Fibroblast of lung (primary cell): ENCODE measurements at places on chromosomes 16 and 17. TPM values are rescaled to one million over a fixed set of nuclear protein-coding genes. Genes with fewer than 3 reads are reported as not detected.

- DNase-seq, result no peak
Measured at GRCh38 chr16:87487361-87487924, 5.4 kb downstream of the ZCCHC14 start.

TPPP3 gene
- polyA plus RNA-seq, result 2.9 and 6.5 TPM in 2 replicates

GRCh38 chr17:37744961-37745800 is at the start of gene HNF1B:
HNF1B (minus strand) TSS chr17:37745059; CDS start chr17:37744884, 175 bp downstream.
- no peak for DNase-seq

DNA sequence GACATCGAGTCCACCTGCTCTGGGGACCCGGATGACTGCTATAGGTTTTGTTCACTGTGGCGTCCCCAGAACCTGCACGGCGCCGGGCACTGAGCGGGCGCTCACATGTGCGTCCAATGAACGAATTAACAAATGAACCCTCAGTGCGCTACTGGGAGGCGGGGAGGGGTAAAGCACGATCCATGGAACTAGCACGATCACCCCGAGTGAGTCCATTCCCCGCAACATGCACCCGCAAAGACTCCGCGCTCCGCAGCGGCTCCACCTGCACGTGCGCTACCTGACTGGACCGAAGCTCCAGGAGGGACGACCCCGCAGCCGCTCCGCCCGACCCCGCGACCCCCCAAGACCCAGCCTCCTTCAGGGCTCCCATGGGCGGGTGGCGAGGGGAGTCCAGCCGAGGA is 491 bp downstream of the TRAP1 start:
- peak; percentile 14 for DNase-seq

DNA sequence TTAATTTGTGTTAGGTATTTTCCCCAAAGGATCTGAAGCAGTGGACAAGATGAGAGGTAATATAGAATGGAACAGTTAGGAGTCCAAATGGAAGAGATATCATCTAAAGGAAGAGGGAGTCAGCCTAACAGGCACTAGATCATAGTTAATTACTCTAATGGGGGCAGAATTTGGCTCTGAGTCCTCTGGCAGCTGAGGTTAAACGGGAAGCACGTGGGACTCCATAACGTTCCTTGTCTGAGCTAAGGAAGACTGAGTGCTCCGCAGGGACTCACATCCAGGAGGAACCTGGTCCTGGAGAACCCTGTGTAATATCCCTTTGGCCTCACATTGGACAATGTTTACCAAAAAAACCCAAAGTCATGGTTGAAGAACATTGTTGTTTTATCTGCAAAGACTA is 46.6 kb upstream of the TEX2 start:
- no peak for DNase-seq

DNA sequence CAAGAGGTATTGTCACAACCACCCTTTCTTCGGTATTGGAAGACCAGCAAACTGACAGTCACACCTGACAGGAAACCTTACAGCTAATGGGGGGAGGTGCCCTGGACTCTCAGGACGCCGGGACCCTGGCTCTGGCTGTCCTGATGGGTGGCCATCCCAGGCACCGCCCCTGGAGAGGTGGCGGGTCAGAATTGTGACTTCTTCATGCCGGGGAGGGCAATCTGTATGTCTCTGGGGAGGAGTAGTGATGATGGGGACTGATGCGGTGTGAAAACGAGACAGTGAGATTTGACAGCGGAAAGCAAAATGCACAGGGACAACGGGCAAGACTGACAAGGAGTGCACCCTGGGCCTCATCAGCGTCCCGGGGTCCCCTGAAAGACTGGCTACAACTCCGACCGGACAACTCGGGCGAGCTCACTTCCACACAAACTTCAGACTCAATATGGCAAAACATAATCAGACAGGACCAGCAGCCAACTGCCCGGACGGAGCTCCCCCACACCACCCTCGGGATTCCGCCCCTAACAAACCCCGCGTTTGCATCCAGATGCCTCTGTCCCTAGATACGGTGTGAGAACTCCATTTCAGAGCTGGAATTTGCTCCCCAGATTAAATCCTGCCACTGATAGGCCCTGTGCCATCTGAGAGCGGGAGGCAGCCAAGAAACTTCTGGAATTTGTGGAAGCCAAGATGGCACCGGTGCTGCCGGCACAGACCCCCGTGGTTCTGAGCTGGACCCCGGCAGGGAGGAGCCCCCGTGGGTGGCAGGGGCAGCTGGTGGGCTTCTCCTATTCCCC is 83.6 kb upstream of the CREBBP start:
- no peak for DNase-seq

DNA sequence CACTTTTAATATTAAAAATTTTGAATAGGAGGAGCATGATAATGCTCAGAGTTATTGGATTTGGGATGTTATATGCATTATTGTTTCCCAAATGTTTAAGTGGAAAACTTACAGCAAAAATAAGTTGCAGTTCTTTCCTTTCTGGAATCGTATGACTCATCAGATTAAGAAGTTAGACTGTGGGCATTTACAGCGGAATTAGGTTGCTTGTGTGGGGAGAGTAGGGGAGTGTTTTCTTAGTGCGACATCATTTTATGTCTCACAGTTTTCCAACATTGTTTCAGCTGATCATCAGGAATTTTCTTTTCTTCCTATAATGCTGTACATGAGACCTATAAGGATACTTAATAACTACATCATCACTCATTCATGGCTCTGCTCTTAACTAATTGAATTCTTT is 1631.8 kb downstream of the CDH8 start:
- peak; percentile 30 for DNase-seq

PRDM7 gene
- polyA plus RNA-seq, result not detected in 2 replicates

- DNase-seq, result no peak
Measured at GRCh38 chr16:28998837-28999236, 14.0 kb downstream of the LAT start.

OR2C1 gene
- 0.09 and 0.31 TPM in 2 replicates for polyA plus RNA-seq

GRCh38 chr17:75498039-75498725 is 17.2 kb downstream of the CASKIN2 start:
- DNase-seq, result no peak

GRCh38 chr16:89293276-89294143 is 76.0 kb downstream of the ZNF778 start:
- peak; percentile 42 for DNase-seq

- DNase-seq, result peak; percentile 34
Measured at GRCh38 chr17:78168242-78168902, at the start of gene SYNGR2. SYNGR2 (plus strand) TSS chr17:78168581; CDS start chr17:78168617, 36 bp downstream.

DNA sequence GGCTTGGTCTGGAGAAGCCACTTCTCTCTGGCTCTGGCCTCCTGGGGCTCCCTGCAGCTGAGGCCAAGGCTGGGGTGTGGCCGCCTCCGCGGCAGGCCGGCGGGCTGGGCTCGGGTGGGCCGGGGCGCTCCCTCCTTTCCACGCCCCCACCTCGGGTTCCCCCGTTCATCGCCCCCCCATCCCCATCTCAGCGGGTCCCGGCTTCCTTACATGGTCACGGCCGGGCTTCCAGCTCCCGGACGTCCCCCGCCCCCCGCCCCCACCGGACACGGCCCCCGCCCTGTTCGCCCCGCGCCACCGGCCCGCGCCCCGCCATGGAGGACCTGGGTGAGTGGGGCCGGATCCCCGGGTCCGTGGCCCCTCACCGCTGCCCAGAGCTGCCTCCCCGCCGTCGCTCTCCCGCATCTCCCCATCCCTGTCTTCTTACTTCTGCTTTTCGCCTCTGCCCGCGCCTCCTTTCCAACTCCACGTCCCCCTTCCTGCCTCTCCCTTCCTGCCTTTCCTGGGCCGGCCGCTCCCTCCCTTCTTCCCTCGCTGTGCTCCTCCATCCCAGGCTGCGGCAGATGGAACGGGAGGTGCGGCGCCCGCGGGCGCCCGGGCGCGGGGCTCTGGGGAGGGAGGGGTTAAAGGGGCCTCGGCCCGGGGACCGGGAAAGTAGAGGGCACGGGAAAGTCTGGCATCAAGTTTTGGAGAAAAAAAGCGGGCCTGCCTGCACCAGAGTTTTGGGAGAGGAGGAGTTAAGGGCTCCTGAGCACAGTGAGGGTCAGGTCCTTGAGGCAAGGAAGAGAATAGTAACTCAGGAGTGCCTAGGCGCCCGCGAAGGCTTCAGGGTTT is at the start of gene TGFB1I1:
TSS of gene TGFB1I1 (plus strand) at position 278 of the 834 bp plus-strand sequence. CDS start at position 315, 37 bp downstream.
- DNase-seq, result peak; percentile 87

DNA sequence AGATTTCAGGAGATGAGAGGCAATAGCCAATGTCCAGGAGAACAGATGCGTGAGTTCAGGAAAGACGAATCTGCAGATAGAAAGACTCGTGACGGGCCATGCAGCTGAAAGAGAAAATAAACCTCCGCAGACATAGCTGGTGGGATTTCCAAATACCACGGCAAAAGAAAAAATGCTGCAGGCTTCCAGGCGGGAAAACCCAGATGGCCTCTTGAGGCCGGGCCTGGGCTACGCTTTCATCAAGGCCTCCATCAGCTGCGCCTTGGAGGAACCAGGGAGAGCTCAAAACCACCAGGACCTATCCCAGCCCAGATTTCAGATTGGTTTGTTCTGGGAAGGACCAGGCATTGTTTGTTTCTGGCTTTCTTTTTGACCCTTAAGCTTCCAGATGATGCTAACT is 16.7 kb downstream of the CCDC40 start:
- DNase-seq, result no peak
